ENCODE measurements at places on chromosomes 4 and X.

- no peak for DNase-seq
Measured at GRCh38 chrX:140501321-140501720, 3.5 kb downstream of the SOX3 start.

GRCh38 chr4:111231281-111231680 lies 608.4 kb upstream of the PITX2 start:
- DNase-seq = no peak

DNA sequence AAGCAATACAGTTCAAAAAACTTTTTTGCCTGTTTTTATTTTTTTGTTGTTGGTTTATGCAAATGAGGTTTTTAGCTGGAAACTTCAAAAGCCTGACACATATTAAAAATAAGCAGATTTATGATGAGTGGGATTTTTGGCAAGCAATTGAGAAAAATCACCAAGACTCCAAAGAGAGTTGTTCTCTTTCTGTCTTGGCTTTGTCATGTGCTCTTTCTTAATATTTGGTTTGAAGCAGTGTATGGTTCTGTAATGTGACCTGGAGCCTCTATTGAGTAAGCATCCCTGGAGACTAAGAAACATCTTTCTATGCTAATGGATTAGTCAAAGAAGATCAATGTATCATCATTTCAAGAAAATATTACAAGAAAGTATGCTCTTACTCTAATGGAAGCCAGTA lies 11.7 kb downstream of the TRIM2 start:
- no peak for DNase-seq

DNA sequence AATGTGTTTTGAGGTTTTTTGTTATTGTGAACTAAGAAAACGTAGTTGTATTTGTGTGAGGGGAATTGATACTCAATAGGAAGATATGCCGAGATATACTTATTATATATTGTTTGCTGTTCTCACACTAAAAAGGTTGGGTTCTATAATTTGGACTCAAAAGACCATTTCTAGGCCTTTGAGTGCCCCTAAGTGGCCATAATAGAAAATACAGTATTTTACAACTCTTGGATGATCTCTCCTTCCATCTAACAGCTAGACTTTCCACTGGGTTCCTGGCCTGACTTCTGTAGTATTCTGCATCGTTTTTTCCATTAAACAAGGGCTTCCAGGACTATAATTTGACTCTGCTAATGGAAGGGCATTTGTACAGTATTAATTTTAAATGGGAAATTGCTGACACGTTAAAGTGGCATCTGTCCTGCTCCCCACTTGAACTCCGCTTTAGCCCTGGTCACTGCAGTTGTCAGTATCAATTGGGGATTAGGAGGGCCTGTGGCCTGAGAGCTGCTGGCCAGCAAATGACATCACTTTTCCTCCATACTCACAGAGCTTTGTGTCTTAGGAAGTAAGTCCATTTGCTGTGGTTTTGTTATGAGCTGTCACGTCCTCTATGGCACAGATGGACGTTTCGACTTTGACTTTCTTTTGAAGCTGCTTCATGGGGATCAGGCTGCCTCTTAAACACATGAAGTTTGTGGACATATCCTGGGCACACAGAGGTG lies 176.9 kb downstream of the SLIT2 start:
- DNase-seq = no peak

DNA sequence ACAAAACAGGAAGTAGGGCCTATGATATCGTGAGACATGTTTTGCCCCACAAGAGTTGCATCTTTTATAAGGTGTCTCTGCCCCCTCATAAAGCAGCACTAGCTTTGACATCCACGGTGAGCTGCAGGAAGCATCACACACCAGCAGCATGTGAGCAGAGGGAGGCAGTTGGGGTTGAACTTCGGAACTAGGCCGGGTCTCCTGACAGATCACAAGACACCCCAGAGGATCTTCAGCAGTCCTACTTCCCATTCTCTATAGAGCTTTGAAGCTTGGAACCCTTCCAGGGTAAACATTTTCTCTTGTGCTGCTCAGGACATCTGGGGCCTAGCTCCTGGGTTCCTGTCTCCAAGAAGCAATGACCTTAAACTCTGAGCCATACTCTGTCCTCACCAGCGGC lies 27.5 kb downstream of the YY2 start:
- no peak for DNase-seq

- no peak for DNase-seq
Measured at GRCh38 chrX:153797415-153798015, 3.0 kb downstream of the SSR4 start.

GRCh38 chr4:165814256-165815020 lies 58.6 kb upstream of the TLL1 start:
- no peak for DNase-seq

GRCh38 chr4:100261346-100261745 lies 71.1 kb upstream of the DDIT4L start:
- DNase-seq = no peak

DNA sequence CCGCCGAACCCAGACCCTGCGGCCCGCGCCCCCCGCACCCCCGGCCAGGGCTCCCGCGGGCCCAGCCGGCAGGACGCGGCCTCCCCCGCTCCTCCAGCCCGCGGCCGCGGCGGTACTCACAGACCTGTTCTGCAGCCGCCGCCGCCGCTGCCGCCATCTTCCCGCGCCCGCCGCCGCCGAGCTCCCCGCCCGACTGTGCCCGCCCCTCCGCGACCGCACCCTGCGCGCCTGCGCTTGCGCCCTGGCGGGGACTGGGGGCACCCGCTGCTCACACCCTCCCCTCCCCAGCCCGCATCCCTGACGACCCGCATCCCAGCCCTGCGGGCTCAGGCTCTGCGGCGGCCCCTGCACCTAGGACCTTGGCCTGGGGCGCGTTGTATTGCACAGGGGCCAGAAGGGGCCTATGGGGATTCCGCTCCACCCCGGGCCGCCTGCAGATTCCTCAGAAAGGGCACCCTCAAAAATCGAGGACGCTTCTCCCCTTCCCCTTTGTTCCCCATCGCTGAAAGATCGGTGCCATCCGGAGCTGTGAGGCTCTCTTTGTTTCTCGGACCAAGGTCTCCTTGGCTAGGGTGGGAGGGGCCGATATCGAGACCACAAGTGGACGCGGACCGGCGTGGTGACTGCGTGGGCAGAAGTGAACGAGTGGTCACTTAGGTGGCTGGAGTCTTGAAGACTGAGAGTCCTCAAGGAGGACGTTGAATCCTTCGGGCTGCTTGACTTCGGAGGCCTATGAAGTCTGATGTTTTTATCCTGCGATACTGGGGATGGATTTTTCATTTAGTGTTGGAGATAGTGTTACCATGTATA lies at the start of gene SGCB:
SGCB (minus strand) TSS at position 197 of the 810 bp plus-strand sequence; CDS start at position 157, 40 bp downstream.
- DNase-seq = peak; percentile 78

- no peak for DNase-seq
Measured at GRCh38 chr4:189840356-189840755, 100.3 kb upstream of the FRG1 start.

GRCh38 chr4:144342949-144343760 lies 202.6 kb upstream of the GYPA start:
- DNase-seq = no peak

DNA sequence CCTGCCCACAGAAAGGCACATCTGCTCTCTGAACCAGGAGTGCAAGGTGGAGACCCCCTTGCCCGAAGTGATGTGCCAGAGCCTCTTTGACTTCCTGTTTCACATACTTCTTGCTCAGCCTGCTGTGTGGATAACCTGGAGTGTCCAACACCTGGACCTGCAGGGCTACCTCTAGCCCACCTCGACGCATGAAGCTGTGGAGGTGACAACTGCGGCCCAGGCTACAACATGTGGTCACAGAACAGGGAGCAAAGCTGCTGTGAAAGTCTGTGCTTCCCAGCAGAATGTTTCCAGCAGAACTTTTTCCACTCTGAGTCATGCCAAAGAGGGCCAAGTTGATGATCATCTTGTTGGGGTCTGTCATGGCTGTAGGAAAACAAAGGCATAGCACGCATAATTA lies 1.5 kb downstream of the GIMD1 start:
- no peak for DNase-seq

GRCh38 chr4:57205580-57205979 lies 95.4 kb upstream of the IGFBP7 start:
- DNase-seq = no peak

- DNase-seq = no peak
Measured at GRCh38 chr4:161577579-161578301, 586.1 kb downstream of the FSTL5 start.

GRCh38 chr4:89400287-89401035 lies 92.9 kb upstream of the GPRIN3 start:
- DNase-seq = no peak

- no peak for DNase-seq
Measured at GRCh38 chr4:11774346-11774745, 345.7 kb upstream of the HS3ST1 start.

DNA sequence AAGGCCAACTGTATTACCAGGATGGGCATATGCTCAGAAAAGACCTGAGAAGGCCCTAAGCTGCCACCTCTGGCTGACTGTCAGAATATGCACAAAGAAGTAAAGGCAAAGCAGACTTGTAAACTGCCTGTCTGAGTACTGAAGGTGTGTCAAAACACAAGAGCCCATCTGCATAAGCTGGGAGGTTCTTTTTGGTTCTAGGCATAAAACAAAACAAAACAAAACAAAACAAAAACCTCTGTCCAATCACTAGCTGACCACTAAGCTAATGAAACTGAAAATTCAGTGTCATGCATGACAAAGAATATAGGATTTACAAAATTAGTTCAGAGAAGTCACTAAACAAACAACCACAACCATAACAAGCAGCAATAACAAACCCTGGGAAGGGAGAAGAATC lies 20.6 kb downstream of the SH3D19 start:
- DNase-seq = no peak

DNA sequence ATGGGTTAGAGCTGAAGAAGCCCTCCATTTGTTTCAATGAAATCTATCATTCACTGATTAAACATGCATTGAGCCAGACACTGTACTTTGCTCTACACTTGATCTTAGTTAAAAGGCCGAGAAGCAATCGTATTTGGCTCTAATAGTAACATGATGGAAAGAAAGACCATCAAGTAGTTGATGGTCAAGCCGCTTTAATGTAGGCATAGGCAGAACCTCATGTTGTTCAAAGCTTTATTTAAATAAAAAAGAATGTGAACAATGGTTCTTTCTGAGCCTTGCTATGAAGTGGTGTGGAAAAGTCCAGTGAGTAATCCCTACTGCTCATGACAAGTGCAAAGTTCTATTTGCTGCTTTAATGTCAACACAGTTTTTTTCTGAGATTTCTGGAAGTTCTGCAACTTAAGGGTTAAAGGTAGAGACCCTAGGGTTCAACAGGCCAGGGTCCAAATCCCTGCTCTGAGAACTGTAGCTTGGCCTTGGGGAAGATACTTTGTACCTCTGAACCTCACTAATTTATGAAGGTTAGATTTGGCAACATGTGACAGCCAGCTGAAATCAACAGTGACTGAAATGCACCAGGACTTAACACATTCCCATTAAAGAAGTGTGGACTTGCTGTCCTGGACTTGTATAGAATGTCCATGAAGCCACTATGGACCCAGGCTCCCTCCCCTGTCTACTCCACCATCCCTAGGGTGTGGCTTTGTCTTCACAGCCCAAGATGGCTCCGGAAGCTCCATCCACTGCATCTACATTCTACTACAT lies 17.9 kb upstream of the LAP3 start:
- DNase-seq = no peak

- no peak for DNase-seq
Measured at GRCh38 chr4:101954975-101955678, 164.6 kb downstream of the BANK1 start.

GRCh38 chrX:48107717-48108116 lies 22.7 kb upstream of the SPACA5B start:
- DNase-seq = no peak

GRCh38 chrX:72243472-72243871 lies 4.6 kb upstream of the ERCC6L start:
- no peak for DNase-seq

DNA sequence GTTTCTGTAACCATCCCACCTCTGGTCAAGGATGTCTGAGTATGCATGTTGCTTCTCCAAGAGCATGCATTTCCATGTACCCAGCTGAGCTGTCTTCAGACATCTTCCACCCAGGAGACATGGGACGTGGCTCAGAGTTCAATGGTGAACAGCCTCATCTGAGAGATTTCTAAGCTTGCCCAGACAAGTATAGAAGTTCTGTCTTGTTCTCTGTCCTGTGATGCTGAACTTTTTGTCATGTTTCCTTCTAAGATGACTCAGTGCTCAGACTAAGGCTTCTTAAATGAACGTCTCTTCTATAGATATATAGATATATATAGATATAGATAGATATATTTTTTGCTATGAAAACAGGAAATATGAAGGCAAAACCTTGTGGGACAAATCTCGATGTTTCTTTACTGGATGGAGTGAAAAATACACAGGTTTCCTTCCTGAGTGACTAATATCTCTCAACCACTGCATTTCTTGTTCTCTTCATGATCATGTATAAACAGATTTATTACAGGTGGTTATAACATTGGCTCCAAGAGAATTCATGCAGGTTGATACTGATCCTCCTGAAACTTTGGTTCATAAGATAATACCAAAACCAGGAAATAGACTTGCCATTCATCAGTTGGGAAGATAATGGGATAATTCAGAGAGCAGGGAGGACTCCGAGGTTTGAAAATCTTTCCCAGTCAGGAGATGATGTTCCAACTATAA lies 168.2 kb downstream of the ZNF518B start:
- DNase-seq = no peak

DNA sequence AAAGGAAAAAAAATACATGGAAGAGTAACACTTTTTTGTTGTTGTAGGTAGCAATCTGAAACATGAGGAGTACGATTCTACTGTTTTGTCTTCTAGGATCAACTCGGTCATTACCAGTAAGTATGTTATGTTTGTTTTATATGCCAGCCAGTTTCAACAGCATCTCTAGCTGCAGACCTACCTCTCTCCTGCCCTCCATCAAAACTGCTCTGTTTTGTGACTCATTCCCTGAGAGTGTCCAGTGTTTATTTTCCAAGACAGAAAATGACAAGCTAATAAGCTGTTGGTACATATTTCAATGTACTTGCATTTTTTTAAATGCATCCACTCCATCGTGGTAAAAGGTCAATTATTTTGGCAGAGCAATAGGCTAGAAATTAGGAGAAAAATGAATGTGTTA lies 347 bp downstream of the AMTN start:
- no peak for DNase-seq

GRCh38 chr4:4735870-4736269 lies 123.6 kb upstream of the MSX1 start:
- DNase-seq = no peak

DNA sequence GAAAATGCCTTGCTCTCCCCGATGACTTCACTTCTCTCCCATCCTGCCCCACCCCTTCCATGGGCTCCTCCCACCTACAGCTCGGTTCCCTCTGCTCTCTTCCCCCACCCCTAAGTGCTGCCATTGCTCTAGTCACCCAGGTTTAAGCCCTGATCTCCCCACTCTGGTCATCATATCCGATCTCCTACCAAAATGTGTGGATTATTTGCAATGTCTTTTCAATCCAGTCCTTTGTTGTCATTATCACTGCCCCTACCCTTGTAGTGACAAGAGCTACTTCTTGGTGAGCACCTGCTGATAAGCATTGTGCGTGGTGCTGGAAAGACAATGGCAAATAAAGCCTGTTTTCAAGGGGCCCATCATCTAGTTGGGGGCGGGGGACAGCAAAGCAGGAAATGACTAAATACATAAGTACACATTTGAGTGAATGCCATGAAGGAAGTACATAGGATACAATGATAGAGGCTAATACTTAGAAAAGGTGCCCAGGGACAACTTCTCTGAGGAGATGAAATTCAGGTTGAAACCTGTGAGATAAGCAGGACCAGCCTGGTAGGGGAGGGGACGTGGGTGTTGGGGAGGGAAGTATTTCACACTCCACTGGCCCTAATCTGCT lies 63.8 kb downstream of the DLG3 start:
- no peak for DNase-seq

- no peak for DNase-seq
Measured at GRCh38 chr4:109735566-109736365, 5.9 kb upstream of the PLA2G12A start.
